Vagina (tissue), 2 donors: ENCODE measurements at places on chromosomes 16 and 17.

DNA sequence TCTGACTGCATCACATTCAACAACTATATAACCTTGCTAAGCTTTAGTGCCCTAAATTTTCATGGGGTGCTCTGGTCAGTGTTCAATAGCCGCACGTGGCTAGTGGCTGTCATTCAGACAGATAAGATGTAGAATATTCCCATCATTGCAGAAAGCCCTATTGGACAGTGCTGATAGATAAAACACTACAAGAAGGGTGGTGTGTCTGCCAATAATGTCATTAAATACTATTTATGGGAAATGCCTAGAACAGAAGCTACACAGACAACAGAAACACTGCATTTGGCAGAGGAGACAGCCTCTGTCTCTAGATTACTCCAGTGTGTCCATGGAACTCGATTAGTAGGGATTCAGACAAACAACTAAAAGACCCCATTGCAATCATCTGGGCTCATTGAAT lies 28.4 kb upstream of the PMP22 start:
- no peak for DNase-seq

DNA sequence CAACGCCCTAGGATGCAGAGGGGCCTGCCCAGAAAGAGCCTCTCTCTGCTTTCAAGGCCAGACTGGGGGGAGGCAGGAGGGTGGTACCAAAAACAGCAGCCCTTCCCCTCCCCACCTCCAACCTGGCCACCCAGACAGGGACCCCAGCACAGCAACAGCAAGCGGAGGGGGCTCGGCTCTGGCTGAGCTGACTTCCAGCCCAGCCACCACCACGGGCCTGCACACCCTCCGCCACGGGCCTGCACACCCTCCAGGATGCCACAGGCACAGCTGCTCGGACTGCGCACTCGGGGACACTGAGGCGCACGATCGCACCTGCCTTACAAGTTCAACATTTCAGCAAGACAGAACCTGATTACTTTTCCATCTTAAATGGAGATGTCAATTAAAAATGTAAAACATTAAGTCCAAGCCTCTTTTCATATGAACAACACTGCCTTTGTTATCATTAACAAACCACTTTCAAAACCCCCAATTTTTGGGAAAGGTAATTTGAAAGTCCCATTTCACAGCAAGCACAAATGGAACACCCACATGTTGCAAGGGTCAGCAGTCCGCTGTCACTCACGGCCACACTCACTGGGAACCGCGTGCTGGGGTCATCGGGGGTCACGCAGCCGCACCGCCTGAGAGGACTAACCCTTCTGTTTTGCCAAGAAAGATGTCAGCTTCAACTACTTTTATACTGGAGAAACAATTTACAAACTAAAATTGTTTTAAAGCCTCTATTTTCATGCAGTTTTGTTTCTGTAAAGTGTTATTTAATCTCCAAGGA lies 76.4 kb downstream of the ANKRD11 start:
- no peak for DNase-seq

DNA sequence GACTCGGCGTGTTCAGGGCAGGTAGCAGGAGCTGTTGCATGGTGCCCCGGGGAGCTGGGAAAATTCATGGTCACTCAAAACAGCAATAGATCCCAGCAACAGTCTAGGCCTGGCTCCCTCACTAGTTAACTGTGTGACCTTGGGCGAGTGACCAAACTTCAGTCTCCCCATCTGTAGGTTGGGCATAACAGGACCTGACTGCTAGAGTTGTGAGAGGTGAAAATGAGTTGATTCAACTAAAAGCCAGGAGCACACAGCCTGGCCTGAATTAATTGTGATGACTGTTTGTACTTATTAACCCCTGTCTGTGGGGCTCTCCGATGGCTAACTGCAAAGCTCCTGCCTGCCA lies 306.9 kb downstream of the SOX9 start:
- DNase-seq = no peak

- no peak for DNase-seq
Observed at GRCh38 chr17:50905460-50905803, 39.3 kb upstream of the TOB1 start.

GRCh38 chr16:56684926-56685590 lies 2.8 kb downstream of the MT1X start:
- DNase-seq = no peak

DNA sequence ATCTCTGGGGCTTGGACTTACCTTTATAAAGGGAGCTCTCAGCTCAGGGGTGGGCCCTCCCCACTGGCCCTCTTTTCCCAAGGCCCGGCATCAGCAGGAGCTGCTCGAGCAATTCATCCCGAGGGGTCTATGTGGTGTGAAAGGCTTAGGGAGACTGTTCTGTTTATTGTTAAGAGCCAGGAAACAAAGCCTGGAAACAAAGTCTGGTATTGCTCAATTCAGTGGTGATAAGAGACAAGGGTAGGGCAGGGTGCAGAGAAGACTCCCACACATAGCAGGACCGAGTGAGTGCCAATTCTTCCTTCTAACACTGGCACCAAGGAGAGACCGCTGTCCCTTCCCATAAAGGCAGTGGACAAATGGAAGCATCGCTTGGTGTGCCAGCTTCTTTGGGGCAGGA lies 750.7 kb downstream of the KCNJ18 start:
- no peak for DNase-seq

DNA sequence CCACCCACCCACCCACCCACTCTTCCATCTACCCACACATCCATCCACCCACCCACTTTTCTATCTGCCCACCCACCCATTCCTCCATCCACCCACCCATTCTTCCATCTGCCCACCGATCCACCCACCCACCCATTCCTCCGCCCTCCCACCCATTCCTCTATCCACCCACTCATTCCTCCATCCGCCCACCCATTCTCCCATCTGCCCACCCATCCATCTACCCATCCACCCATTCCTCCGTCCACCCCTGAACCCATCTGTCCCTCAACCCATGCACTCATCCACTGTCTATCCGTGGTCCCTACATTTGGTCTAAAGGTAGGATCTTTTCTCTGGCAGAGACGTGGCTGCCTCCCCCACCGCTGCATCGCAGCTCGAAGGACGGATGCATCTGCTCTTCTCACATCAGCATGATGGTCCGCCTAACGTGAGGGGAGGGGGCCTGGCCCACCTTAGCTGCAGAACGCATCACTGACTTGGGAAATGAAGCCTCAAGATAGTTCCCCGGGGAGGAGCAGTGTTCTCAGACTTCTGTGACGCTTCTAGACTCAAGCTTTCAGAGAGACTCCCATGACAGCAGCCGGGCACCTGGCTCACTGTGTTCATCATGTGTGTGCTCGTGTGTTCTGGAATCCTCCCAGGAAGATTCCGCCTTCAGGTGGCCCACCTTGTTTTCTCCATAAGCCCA lies 17.2 kb upstream of the GSE1 start:
- no peak for DNase-seq

GRCh38 chr17:66767154-66767933 lies 67.6 kb upstream of the CACNG5 start:
- no peak for DNase-seq

DNA sequence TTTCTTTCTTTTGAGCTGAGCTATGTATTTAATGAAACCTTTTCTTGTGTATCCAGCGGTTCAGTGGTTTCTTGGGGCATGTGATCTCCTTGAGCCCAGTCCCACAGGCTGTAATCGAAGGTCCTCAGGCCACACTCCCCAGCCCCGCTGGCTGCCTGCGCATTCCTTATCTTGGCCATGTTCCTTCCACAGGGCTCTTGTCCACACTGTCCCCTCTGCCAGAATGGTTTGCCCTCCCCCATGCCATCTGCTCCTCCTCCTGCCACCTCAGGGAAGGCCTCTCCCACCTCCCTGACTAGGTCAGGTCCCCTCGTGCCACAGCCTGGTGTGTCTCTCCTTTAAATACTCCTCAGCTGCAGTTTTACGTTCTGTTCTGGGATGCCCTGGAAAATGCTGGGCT lies 12.1 kb upstream of the NLRC5 start:
- DNase-seq = no peak

- DNase-seq = no peak
Observed at GRCh38 chr16:67936880-67937605, 393 bp upstream of the PSMB10 start.

DNA sequence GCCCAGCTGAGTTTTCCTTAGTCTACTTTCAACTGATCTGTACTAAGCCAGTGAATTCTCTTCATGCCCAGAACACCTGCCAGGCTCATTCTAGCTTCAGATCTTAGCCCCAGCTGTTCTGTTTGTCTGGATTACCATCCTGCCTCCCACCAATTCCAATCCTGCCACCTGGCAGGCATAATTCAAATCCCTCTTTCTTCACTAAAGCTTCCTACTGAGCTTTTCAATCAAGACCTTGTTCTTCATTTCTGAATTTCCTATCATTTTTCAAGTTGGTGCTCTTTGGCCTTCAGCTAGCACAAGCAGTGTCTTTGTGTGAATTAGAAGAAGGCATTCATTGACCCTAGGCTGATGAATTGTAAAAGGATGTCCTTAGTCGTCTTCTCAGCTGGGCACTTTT lies 357.6 kb downstream of the UTP18 start:
- no peak for DNase-seq

- no peak for DNase-seq
Observed at GRCh38 chr17:48021934-48022333, 15.7 kb downstream of the COPZ2 start.

GRCh38 chr17:2051061-2051932 lies 3.6 kb upstream of the HIC1 start:
- DNase-seq = no peak

DNA sequence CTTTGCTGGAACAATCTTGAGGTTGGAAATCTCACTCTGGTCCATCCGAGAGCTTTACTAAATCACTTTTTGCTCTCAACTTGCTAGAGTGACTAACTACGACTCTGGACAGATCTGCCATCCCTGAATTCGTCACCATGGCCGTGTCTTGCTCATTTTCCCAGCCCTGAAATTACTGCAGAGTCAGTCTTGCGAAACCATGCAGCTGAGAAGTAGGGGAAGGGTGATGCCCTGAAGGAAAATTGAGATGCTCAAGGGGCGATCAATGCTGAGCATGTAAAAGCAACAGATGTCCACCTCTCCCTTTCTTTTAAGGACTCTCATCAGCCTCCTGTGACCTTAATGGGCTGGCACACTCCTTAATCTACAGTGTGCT lies 18.8 kb downstream of the PCTP start:
- no peak for DNase-seq

DNA sequence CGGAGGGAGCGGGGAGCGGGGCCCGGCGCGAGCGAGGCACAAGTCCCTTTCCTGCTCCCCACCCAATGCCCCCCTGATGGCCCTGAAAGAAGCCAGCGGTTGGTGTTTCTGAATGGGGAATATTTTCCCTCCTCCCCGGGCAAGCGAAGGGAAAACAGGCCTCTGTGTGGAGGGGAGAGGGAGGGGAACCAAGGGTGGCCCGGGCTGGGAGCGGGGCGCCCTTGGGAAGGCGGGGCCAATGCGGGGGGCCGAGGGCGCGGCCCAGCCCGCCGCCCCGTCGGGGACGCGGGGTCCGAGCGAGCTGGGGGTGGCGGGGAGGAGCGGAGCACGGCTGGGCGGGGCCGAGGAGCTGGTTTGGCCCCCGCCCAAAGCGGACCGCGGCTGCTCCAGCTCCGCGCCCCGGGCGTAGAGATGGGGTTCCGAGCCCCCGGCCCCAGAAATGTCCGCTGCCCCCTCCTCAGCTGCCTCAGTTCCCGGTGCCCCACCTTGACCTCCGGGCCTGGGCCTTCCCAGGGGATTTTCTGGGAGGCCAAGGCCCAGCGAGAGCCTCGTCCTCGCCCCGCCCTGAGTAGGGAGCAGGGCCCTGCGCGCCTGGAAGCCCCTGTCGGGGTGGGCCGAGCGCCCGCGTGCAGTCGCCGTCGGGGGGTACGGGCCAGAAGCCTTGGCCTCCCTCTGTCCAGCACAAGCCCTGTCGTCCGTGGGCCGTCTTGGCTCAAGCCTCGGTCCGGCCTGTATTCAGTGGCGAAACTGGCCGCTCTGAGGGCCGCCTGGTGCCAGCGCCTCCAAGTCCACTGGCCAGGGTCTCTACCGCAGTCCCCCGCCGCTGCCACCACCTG lies 3.9 kb upstream of the HEXIM1 start:
- peak; percentile 86 for DNase-seq

DNA sequence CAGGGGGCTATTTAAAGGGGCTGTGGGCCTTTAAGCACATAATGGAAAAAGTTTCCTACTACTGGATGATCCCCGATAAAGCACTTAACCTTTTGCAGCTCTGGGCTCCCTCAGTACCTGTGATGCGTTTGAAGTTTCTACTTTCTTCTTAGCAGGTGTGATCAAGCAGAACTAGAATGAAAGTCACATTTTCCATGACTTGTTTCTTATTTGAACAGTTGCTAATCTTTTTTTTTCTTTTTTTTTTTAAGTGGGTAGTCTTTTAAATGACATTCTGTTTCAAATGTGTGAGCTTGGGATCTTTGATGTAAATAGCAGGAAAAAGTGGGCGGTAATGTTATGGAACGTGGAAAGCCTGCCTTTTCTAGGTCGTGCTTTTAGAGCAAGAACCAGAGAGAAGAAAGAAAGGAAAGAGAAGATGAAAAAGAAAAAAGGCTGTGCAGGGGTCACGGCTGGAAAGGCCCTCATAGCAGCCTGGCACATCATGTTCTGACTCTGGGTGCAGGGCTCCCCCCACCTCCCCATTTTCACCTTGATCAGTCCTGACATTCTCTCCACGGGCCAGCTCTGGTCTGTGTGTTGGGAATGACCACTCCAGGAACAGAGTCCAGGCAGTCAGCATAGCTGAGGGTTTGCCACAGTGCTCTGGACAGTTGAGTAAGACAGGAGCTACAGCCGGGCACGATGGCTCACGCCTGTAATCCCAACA lies 150.6 kb downstream of the CLEC16A start:
- no peak for DNase-seq

DNA sequence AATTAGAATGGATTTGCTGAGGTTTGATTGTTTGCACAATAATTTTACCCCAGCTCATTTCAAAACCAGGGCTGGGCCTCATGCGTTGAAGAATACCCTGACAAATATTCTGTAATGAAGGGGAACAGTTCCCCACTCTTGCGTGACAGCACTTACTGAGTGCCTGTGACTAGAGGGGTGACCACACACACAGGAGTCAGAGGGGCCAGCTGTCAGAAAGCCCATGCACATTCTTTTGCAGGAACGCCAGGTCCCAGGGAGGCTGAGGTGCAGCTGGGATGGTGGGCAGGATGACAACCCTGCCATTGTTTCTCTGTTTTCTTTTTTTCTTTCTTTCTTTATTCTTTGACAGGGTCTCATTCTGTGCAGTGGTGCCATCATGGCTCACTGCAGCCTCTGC lies 44.6 kb downstream of the SMPD3 start:
- no peak for DNase-seq

- no peak for DNase-seq
Observed at GRCh38 chr17:10094797-10095196, 103.6 kb downstream of the GAS7 start.

GRCh38 chr17:61159221-61159814 lies 240.3 kb upstream of the TBX2 start:
- no peak for DNase-seq

DNA sequence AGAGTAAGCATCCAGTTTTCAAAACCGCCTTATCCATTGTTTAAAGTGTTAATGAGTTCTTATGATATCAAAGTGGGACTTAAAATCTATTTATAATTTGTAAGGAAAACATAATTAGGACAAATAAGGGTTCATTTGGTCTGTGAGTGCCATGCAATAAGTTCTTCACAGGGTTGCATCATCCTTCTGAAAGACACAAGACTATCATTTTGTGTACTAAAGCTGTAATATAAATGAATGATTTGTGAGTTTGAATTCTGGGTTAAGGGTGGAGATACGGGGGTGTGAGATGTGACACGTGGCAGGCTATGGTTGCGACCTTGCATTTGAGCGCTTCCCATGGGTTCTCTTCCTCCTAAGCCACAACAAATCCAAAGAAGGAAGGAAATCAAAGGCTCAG lies 6.8 kb downstream of the GAN start:
- no peak for DNase-seq

GRCh38 chr17:76383546-76384221 lies 725 bp upstream of the SPHK1 start:
- DNase-seq = no peak

- DNase-seq = no peak
Observed at GRCh38 chr17:77444628-77444983, 303.8 kb downstream of the SEC14L1 start.
